ENCODE measurements at places on chromosomes 5 and 9. TPM values are rescaled to one million over a fixed set of nuclear protein-coding genes. Genes with fewer than 3 reads are reported as not detected.

GRCh38 chr5:37494756-37495155, 115.6 kb downstream of the WDR70 start:
- no peak for DNase-seq

DNA sequence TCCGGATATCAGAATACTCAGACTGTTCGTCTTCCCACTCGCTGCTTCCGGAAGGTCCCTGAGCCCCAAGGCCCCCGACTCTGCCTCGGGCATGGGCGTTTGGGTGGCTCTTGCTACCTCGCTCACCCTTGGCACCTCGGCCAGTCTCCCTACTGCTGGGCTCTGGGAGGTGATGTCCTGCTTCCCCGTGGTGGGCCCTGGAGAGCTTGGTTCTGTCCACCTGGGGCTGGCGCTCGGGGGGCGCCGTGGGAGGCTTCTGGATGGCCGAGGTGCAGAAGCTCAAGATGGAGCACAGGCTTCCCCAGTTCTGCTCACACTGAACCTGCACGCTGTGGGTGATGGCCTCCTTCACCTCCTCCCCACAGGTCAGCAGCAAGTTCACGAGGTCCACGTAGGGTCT, 10.4 kb downstream of the STC2 start:
- DNase-seq: no peak

DNA sequence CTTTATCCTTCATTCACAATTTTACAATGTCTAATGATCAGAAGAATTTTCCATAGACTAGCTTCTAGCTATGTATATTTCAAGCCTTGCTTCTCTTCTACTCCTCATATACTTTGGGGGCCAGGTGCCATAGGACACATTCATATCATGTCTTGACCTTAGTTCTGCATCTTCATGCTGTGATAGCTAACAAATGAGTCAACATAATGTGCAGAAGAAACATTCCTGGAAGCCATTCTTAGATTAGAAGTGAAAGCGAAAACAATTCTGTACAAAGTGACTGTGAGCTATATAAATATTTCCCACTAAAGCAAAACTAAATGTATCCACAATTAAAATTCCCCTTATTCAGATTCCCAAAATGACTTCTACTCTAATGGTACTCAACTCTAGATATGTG, 320.2 kb upstream of the NREP start:
- DNase-seq: no peak

DNA sequence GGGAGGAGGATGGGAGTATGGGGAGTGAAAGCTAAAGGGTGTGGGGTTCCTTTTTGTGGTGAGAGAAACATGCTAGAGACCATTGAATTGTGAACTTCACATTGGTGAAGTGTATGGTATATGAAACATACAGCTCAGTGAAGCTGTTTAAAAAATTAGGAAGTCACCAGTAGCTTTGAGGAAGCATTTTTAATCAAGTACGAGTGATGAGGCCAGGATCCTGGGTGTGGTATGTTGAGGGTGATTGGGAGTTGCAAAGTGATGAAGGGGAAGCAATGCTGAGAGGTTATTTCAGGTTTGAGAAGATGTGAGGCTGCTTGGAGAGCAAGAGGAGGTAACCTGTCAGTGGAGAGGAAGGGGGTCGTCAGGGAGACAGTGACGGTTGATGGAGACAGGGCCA, 22.7 kb upstream of the CLK4 start:
- DNase-seq: no peak

DNA sequence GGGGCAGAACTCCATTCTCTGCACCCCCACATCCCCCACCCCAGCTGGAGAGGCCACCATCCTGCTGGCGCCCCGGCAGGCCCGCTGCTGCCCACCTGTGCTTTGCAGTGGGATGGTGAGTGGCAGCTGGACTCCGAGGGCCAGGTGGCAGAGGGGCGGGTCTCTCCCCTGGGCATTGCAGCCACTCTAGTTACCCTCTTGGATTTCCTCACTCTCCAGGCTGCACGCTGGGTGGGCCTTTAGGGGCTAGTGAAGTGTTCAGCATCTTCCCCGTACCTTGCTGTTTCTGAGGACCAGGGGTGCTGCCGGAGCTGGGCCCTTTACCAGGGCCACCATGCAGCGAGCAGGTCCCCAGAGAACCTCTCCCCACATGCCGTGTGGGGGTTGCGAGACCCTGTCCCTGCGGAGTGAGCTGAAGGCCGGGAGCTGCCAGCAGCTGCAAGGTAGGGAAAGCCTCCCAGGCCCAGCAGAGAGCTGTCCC, 88.4 kb upstream of the SH3PXD2B start:
- DNase-seq: no peak

GABRA6 gene
- not detected for total RNA-seq

C5orf34 gene
- total RNA-seq: 3.8 TPM

GRCh38 chr5:13551645-13552044, 392.8 kb downstream of the DNAH5 start:
- DNase-seq: no peak

GRCh38 chr9:127175764-127176163, 53.3 kb upstream of the ANGPTL2 start:
- DNase-seq: peak; percentile 52

GRCh38 chr5:79229357-79230174, 6.4 kb upstream of the JMY start:
- peak; percentile 77 for DNase-seq

DNA sequence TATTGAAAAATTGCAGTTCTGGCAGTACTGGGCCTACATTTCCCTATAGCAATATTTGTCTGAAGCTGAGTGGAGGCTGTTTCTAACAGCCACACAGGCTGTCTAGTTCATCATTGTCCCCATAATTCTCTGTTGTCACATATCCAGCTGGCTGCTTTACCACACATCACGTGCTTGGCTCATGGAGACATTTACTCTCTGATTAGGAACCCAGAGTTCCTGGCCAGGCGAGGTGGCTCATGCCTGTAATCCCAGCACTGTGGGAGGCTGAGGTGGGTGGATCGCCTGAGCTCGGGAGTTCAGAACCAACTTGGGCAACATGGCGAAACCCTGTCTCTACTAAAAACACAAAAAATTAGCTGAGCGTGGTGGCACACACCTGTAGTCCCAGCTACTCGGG, 81.4 kb downstream of the PGM5 start:
- DNase-seq: no peak

- DNase-seq: no peak
These were observed 3.0 kb downstream of the RNF145 start for GRCh38 chr5:159206368-159206767.

- DNase-seq: no peak
These were observed 406.6 kb upstream of the TNC start for GRCh38 chr9:115524453-115525059.

AFAP1L1 gene
- total RNA-seq: 1.1 TPM

All from osteoblast (primary cell).